Stimulated activated CD8-positive, alpha-beta memory T cell treated with anti-CD3 and anti-CD28 coated beads, Interleukin-7, amount 100 ng/mL, for 1 hour (primary cell): ENCODE measurements at places on chromosomes 7 and 10.

DNA sequence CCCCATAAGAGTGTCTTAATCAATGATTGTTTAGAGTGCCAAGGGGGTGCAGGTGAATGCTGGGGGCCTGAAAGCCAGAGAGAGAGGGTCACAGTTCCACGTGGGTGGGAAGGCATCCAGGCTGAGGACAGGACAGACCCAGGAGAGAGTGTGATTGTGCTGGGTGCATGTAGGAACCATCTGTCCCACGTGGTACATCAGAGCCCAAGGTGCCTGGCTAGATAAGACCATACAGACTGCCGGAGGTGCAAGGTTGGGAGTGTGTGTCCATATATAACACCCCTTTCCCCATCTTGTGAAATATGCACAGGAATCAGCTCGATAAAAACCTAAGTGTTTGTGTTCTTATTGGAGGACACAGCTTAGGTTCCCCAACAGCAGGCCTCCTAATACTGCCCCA lies 85.5 kb downstream of the WIPF3 start:
- no peak for DNase-seq

DNA sequence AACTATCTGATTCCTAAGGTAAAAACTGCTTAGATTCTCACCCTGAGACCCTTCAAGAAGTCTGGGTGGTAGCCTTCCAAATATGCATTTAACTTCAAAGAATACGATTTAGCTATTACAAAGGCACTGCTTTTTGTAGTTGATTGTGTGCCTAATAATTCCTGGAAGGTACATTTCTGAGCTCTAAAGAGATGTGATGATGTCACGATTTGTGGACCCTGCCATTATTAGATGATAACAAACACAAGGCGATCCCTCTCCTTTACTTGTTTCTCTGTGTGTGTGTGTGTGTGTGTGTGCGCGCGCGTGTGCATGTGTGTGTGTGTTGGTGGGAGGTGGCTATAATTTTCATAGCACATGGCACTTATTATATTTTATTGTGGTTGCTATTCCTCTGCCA lies 70.9 kb downstream of the TFPI2 start:
- no peak for DNase-seq

DNA sequence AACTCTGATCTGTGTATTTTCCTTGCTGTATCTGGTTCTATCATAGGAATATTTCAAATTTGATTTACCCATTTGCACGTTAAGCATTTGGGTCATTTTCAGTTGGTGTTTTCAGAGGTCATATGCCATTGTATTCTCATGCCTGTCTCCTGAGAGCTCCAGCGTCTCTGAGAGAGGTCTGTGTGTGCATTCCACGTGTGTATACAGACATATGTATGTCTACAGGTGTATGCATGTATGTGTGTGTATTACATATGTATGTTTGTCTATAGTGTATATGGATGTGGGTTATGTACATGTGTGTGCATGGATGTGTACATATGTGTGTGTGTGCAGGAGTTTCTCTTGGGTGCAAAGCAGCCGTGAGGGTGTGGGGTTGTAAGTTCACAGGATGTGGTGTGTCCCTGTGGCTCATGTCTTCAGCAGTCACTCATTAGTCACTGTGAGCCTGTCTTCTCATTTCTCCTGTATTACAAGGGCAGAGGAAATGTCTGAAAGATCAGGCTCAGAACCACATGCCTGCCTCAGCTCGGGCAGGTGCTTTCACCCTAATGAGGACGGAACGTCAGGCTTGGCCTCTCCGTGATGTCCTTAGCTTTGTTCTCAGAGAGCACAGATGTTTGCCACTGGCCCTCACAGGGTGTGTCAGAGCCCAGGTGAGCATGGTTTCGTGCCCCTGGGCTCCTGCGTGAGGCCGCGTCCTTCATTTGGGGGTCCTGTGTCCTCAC lies 101.6 kb downstream of the NKX6-2 start:
- no peak for DNase-seq

DNA sequence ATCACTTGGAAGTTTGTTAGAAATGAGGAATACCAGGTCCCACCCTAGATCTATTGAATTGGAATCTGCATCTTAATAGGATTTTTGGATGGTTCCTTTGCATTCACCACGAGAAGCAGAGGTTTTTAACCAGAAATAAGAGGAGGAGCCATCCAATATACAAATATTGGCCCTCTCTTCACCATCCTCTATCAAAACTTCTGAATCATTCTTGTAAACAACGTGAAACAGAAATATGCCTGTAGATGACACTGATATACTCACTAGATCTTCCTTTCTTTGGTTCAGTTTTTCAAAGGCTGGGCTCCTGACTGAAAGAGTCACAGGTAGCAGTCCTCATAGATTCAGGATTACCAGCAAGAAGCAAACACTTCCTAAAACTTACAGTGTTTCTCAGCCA lies 39.5 kb downstream of the ZNF365 start:
- DNase-seq: no peak

DNA sequence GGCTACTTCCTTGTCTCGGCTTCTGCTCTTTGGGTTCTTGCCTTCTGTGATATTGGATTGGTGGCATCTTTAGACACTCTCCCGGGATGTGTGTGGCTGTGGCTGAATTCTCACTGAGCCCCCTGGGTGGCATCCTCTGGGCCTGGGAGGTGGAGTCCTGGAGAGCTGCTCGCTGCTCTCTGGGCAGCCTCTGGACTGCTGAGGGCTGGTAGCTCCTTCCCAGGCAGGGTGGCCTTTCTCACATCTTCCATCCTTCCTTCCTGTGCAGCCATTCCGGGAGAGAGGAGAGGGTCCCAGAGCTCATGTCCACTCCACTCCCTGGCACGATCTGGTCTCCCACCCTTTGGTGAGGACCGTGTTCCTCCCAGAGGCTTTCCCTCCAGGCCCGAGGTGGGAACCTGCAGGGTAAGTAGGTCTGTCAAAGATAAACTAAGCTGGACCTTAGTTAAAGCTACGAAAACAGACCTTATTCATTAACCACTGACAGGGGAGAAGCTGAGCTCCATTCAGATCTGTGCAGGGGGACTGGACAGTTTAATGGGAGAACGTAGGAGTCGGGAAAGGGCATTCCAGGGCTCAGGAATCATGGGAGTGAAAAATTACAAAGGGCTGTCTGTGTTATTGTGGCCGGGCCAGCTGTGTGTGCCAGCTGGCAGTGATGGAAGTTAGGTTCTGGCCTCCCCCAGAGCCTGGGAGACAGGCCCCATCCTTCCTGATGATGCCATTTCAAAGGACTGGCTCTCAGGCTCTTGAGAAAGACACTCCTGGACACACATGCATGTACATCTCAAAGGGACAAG lies 8.7 kb downstream of the ATP6V0E2 start:
- DNase-seq: no peak

DNA sequence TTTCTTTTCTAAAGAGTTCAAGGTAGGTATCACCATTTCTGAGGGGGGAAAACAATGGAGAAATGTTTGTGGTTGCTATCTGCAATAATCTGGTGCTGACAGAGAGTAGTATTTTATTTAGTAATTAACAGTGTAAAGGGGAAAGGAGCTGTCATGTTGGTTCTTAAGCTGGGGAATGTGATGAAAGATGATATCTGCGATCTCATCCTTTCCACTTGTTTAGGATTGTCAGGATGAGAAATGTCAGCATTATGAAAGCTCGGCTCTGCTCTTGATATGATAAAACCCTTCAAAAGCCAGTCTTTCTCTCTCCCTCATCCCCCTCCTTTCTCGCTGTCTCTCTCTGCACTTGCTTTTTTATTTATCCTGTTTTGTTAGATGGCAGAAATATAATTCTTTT lies 106.1 kb downstream of the POU6F2 start:
- DNase-seq: no peak

- DNase-seq: no peak
Measured at GRCh38 chr10:52807803-52808202, 35.2 kb upstream of the MBL2 start.

DNA sequence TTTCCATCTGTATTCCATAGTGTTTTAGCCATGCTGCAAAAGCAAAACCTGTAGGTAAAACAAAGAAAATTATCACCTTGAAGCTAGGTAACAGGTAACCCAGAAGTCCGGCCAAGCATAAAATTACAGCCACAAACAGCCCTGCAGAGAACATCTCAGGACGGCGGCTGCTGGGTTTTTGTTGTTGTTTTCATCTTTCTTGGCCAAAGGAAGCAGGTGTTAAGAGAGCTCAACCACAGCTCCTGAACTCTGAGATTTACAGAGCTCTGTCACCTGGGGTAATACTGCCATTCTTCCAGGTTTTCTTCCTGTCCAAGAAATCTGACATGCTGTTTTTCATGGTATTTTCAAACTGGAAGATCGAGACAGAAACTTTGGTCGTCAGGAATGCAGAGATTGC lies 847 bp upstream of the SCIN start:
- no peak for DNase-seq

- no peak for DNase-seq
Measured at GRCh38 chr7:43041724-43042123, 70.7 kb upstream of the HECW1 start.

DNA sequence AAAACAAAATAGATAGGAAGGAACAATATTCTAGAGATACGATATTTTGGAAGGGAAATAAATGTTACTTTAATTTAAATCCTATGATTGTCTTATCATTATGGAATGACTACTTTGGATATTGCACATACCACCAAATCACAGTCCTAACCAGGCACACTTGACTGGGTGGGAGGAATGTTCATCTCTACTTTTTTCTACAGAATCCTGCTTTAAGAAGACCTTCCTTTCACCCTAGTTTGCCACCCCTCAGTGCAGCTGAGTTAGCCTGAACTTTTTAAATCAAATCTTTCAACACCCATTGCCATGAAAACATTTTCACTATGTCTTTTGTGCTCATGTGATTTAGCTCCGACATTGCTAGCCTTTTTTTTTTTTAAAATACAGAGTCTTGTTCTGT lies 38.1 kb downstream of the RELN start:
- DNase-seq: no peak

GRCh38 chr7:28033386-28033785 lies 147.2 kb downstream of the JAZF1 start:
- no peak for DNase-seq

DNA sequence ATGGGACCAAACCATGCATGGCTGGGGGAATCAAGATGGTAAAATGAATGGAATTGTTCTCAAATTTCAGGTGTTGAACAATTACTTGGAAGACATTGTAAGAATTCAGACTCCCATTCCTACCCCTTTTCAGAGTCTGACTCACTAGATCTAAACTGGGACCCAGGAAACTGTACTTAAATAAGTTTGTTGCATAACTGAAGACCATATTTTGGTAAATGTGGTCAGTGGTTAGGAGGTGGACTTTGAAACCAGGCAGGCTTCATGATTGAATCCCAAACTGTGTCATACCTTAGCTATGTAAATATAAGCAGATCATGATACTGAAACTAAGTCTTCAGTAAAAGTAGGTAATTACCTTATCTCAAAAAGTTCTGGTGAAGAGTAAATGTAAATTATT lies 41.7 kb downstream of the ZWINT start:
- no peak for DNase-seq

DNA sequence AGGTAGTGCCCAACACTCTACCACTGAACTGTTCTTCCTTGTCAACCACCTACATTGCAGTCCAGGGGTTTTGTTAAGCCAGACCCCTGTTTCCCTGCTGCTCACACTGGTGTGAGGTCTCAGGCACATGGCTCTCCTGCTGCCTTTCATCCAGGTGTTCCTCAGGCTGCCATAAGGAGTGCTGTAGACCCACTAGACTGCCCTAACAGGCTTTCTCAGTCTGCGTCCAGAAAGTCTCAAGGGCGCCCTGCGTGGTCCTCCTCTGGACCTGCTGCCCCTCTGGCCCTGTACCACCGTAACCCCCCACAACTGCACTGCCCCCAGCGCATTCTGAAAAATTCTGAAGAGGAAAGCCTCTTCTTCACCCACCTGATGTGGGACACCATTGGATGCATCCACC lies 225.7 kb upstream of the ANKRD30A start:
- no peak for DNase-seq

DNA sequence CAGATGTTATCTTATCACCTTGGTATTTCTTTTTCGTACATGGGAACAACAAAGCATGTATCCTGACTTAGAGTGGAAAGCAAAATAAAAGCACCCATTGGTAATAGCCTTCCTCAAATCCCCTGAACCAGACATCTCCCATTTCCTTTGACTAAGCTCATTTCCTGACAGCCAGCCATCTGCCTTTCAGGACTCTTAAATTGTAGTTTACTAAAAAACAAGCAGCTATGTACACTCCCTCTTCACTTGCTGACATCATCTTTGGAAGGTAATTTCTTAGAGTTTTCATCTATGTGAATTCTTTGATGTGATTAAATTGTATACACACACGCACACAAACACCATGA lies 40.7 kb downstream of the ARL4A start:
- no peak for DNase-seq

GRCh38 chr10:62709200-62709599 lies 95.3 kb upstream of the ADO start:
- DNase-seq: no peak

DNA sequence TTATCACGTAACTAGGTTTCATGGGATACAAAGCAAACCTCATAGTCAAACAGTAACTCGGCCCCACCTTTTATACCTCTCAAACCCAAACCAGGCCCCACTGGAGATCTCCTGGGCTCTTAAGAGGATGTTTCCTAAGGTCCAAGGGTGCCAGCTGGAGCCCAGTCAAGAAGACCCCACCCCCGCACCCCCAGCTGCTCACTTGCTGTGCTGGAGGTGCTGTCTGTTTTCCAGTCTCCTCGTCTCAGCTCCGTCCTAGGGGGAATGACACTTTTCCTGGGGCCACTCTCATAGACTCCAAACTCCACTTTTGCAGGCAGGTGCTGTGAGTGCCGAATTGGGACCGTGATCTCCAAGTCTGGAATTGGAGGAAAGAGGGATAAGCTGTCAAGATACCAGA lies 22.7 kb upstream of the TM9SF3 start:
- DNase-seq: no peak

DNA sequence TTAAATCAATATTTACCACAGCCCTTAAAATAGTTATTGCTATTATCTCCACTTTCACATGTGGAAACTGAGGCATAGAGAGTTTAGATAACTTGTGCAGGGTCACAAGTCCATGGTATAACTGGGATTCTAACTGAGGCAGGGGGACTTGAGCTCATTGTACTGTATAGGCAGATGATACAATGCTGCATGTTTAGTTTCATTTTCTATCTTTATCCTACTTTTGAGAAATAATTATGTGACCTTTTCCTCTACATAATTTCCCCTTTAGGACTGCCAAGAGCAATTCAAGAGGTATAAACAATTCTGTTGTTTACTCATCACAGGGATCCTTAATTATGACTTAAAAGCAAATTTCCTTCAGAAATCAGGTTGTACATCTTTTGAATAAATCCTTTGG lies 193.1 kb downstream of the SUGCT start:
- no peak for DNase-seq

DNA sequence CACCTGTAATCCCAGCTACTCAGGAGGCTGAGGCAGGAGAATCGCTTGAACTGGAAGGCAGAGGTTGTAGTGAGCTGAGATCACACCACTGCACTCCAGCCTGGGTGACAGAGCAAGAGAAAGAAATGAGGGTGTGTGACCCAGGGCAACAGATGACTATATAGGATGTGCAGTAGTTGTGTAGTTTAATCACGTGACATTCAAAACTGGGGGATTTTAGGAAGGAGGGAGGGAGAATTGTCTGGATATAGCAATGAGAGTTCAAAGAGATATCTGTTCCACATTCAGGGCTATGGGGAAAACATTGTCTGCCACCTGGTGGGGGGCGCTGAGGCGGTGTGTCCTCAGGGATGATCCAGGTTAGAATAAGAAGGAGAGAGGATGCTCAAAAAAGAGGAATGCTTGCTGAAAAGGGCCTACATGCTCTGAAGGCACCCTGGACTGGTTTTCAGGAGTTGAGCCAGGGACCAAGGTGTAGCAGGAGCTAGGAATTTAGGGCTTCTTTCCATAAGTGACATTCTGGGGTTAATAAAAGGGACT lies 7.8 kb upstream of the ZYX start:
- DNase-seq: no peak
